ENCODE measurements at places on chromosomes 3 and 15.
A peak's percentile ranks its signal among the peaks of the same experiment; 100 is the strongest.

- DNase-seq = no peak
Observed at GRCh38 chr3:5093731-5094130, 28.4 kb upstream of the ARL8B start.

GRCh38 chr15:38533416-38533915 is 31.1 kb downstream of the RASGRP1 start:
- no peak for DNase-seq

GRCh38 chr3:31610700-31611275 is 78.1 kb downstream of the STT3B start:
- DNase-seq = no peak

DNA sequence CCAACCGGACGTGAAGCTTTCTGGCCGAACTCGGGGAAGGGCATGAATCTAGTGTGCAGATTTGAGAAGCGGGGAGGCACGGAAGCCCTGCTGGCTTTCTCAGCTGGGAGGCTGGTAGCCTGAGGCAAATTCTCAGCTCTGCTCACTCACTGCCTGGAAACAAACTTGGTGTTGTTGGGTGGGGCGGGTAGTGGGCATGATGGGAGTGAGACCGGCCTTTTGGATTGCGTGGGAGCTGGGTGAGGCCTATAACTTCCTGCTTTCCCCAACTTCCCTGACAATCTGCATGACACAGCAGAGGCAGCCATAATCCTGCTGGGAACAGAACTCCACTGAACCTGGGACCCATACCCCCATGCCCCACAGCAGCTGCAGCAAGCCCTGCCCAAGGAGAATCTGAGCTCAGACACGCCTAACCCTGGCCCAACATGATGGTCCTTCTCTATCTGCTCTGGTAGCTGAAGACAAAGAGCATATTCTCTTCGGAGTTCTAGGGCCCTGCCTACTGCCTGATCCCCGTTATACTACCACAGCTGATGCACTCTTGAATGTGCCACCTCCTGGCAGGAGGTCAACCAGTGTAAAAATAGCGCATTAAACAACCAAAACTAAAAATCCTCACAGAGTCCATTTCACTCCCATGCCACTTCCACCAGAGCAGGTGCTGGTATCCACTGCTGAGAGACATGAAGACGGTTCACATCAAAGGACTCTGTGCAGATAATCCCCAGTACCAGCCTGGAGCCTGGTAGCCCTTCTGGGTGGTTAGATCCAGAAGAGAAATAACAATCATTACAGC is 44.7 kb downstream of the CEP70 start:
- DNase-seq = no peak

GRCh38 chr3:74263031-74263430 is 351.4 kb downstream of the CNTN3 start:
- no peak for DNase-seq

GRCh38 chr15:57403017-57403416 is 26.7 kb downstream of the CGNL1 start:
- DNase-seq = no peak

- peak; percentile 38 for DNase-seq
Observed at GRCh38 chr3:184230081-184230602, 757 bp downstream of the VWA5B2 start.

- no peak for DNase-seq
Observed at GRCh38 chr3:144957398-144958101, 985.9 kb downstream of the DIPK2A start.

GRCh38 chr15:101509279-101509678 is 19.8 kb upstream of the PCSK6 start:
- DNase-seq = no peak

DNA sequence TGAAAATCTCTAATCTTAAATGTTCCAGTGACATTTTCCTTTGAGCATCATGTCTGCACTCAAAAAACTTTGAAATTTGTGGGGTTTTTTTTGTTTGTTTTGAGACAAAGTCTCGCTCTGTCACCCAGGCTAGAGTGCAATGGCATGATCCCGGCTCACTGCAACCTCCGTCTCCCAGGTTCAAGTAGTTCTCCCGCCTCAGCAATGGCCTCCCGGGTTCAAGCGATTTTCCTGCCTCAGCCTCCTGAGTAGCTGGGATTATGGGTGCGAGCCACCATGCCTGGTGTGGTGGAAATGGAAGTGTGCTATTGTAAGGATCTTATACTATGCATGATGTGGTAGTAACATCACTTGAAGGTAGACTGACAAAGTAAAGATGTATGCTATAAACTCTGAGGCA is 42.5 kb downstream of the TKT start:
- no peak for DNase-seq

DNA sequence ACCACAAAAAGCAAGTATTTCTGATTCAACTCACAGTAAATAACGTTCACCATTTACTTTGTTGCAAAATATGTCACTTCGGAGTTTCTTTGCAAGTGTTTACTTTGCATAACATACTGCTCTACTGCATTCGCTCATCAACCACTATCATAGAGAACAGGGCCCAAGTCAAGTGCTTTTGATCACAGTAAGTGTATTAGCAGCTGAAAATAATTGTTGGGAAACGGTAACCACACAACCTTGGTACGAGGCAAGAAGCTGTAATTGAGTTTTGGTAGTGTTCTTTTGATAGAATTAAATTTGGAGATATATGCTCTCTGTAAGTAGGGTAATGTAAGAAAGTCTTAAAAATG is 80.1 kb downstream of the SATB1 start:
- no peak for DNase-seq

GRCh38 chr3:183844606-183845005 is 19.2 kb upstream of the MAP6D1 start:
- no peak for DNase-seq

DNA sequence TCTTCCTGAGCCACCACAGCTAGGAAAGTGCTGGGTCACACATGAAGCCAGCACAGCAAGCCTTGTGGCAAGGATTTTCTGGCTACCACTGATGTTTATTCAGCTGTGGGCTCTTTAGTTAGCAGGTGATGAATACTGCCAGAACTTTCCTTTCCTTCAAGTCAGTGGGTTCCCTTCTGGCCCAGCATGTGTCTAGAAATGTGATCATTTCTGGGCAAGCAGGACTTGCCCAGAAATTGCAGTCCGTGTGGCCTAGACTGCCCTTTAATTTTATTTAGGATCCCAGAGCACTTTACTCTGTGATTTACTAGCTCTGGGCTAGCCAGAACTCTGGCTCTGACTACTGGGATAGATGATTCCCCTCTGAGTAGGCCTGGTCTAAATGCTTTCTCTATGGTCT is 397.5 kb downstream of the ZIC4 start:
- DNase-seq = no peak
